Nucleus accumbens (tissue), 56 donors: ENCODE measurements at places on chromosomes 12 and 14.
A peak's percentile ranks its signal among the peaks of the same experiment; 100 is the strongest.

DNA sequence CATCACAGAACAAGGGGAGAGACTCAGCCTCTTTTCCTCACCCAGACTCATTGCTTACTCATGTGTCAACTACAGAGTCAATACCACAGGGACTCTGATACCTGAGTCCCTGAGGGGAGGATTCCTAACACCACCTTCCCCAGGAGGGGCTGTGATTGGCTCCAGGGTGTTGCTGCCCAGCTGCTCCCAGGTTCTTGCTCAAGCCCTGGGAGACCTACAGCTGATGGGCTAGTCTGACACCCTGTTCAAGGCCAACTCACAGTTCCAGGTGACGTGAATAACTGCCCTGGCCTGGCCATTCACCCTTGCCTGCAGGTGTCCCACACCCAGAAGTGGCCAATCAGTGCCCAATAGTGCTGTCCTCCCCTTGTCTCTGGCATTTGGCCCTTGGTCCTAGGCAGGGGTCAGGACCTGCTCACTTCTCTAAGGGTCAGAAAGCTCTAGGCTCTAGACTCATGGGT is 8.6 kb downstream of the SPRYD4 start:
- no peak for DNase-seq

GRCh38 chr12:62998454-62998853 is 63.5 kb upstream of the PPM1H start:
- no peak for DNase-seq

DNA sequence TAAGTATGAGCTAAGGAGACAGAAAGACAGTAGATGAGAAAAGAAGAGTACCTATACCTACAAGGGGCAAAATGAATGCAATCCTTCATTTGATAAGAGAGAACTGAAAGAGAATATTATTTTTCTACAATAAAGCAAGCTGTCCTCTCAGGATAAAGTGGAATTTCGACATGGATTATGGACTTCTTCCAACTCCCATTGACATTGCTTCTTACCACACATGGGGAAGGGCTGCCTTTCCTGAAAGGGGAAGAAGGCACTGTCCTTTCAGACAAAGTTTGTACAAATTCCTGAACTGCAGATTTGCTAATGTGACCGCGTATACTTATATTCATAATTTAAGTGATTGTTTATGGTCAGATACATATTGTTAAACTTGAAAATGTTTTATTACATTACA is 4.3 kb upstream of the HEBP1 start:
- no peak for DNase-seq

DNA sequence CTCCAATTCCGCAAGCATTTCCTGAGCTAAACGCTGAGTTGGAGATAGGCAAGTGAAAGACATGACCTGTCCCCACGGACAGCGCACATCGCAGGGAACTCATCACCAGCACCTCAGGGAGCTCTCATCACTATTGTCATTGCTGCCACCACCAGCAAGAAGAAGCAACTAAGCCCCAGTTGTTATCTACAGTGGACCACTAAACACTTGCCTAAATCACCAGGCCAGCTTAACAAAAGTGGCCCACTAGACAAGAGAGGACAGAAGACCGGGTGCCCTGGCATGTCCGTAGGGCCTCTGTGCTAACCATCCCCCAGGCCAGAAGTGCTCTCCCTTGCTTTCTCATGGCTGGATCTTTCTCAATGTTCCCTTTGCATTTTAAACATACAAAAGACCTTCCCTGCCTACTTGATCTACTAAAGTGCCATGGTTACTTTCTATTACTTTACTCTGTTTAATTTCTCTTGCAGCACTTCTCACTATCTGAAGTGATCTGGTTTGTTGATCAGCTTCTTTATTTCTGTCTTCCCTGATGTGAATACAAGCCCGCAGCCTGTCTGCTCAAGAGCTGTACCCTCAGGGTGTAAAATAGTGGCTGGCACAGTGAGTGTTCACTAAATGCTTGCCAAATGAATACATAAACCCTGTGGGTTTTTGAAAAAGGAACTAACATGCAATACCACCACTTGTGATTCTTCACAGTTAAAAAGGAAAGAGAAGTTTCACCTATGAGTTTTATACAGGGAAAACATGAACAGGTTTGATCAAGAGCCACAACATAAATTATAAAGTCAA is 60.9 kb upstream of the RFLNA start:
- no peak for DNase-seq

- DNase-seq, result peak; percentile 46
Measured at GRCh38 chr12:6201213-6201608, 1.0 kb downstream of the CD9 start.

GRCh38 chr12:127108360-127109215 is 1158.4 kb upstream of the TMEM132C start:
- peak; percentile 8 for DNase-seq

DNA sequence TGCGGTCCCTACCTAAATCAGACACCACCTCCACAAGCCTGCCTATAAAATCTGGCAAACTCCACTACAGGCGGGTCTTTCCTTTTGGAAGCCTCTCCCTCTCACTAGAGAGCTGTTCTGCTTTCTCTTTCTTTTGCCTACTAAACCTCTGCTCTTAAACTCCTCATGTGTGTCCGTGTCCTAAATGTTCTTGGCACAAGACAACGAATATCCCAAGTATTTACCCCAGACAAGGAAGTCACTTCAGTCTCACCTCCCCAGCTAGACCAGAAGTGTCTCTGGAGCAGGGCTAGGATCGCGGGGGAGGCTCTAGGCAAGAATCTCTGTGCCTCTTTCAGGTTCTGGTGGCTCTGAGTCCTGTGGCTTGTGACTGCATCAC is 37.2 kb upstream of the FICD start:
- DNase-seq, result no peak

DNA sequence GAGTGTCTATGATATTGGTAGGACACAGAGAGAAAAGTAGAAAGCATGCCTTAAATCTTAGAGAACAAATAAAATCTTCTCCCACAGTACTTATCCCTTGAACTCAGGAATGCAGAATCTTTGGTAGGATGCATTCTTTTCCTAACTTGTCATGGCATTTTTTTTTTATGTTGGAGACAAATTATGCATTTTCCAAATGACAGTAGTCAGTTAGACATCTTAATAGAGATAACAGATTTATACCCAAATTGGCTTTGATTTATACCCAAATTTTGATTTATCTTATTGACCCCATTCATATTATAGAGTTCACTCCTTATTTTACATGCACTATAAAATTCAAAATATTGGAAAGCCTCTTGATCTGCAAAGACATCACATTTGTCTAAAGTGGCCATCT is 132.9 kb downstream of the CNTN1 start:
- DNase-seq, result no peak

- no peak for DNase-seq
Measured at GRCh38 chr12:124326871-124327270, 32.0 kb downstream of the RFLNA start.

GRCh38 chr12:3168223-3169221 is 91.3 kb downstream of the TSPAN9 start:
- no peak for DNase-seq

DNA sequence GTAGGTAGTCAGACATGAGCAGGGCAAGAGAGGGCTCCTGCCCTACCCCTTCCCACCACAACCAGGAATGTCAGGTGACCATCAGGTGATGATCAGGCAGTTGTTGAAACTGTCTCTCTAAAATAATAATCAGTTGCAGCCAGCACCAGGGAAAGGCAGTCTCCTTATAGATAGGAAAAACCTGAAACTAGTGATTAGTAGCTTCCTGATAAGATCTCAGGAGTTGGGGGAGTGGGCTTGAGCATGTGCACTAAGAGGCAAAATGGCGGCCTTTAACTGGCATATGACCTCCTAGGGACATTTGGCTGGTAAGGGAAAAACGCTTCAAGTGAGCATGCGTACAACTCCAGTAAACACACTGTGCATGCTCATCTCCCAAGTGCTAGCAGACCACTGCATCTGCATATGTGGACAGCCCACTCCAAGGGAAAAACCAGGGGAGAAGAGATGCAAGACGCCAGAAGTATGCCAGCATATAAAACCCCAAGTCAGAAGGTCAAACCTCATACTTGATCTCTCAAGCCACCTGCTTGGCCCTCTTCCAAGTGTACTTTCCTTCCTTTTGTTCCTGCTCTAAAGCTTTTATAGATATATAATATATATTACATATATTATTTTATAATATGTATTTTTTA is 37.1 kb downstream of the TGFB3 start:
- no peak for DNase-seq

GRCh38 chr14:54364555-54365415 is 32.0 kb upstream of the CDKN3 start:
- DNase-seq, result no peak

GRCh38 chr12:129610601-129611120 is 293.2 kb downstream of the TMEM132D start:
- DNase-seq, result no peak

GRCh38 chr14:97760050-97760449 is 962.9 kb downstream of the VRK1 start:
- no peak for DNase-seq

GRCh38 chr12:20188930-20189653 is 179.2 kb upstream of the PDE3A start:
- DNase-seq, result no peak

DNA sequence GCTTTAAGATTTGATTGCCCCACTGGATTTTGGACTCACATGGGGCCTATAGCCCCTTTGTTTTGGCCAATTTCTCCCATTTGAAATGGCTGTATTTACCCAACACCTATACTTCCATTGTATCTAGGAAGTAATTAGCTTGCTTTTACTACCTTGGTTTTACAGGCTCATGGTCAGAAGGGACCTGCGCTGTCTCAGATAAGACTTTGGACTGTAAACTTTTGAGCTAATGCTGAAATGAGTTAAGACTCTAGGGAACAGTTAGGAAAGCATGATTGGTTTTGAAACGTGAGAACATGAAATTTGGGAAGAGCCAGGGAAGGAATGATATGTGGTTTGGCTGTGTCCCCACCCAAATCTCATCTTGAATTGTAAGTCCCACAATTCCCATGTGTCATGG is 419.0 kb upstream of the TMPO start:
- DNase-seq, result no peak

- no peak for DNase-seq
Measured at GRCh38 chr12:104741077-104741476, 217.0 kb downstream of the SLC41A2 start.

- DNase-seq, result no peak
Measured at GRCh38 chr12:77078231-77078630, 12.9 kb upstream of the E2F7 start.

- DNase-seq, result no peak
Measured at GRCh38 chr12:82793751-82794281, 107.1 kb downstream of the TMTC2 start.

GRCh38 chr12:8980137-8980536 is 9.2 kb upstream of the KLRG1 start:
- no peak for DNase-seq

DNA sequence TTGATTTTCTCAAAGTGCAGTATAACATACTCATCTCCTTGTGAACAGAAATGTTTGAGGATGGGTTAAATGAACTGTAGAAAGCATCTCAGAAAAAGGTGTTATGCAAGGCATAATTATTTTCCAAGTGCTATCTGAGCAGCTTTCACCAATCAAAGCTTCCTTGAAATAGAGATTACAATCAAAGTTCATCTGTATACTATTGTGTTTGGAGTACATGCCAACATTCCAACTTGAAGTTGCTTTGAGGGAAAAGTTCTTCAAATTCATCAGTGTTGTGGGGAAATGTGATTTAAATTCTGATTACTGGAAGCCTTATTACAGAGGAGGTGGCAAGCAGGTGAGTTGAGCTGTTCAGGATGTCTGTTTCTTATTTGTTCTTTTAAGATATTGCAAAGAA is 68.2 kb downstream of the TMTC2 start:
- DNase-seq, result no peak

- DNase-seq, result no peak
Measured at GRCh38 chr12:58916921-58917511, 3.3 kb downstream of the LRIG3 start.

DNA sequence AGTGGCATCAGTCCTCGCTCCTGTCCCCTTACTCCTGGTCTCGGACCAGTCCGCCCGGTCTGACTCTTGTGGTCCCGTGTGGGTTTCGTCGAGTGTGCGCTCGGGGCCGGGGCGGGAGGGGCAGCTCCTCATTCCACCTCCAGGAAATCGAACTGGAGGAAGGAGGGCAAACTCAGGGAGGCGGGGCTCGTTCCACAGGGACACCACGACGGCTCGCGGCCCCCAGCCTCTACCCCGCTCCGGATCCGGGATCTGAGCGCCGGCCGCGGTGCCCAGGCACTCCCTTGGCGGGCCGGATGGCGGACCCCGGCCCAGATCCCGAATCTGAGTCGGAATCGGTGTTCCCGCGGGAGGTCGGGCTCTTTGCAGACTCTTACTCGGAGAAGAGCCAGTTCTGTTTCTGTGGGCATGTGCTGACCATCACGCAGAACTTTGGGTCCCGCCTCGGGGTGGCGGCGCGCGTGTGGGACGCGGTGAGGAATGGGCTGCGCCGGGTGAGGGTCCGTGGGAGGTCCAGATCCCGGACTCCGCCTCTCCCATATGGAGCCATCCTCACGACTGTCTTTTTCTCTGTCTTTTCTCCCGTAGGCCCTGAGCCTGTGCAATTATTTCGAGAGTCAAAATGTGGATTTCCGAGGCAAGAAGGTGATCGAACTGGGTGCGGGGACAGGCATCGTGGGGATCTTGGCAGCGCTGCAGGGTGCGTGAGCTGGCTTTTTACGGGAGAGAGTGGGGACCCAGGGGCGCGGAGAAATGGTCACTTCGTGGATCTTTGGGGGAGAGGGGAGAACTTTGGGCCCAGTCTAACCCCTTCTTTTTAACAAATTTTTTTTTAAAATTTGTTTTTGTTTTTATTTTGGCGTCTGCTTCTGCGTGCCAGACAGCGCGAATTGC is at the start of gene EEF1AKMT3:
Gene EEF1AKMT3 (plus strand): TSS at position 186 of the 894 bp plus-strand sequence. CDS start 111 bp downstream, at position 297.
- DNase-seq, result peak; percentile 66

- no peak for DNase-seq
Measured at GRCh38 chr14:71758229-71758951, 173.8 kb upstream of the RGS6 start.

DNA sequence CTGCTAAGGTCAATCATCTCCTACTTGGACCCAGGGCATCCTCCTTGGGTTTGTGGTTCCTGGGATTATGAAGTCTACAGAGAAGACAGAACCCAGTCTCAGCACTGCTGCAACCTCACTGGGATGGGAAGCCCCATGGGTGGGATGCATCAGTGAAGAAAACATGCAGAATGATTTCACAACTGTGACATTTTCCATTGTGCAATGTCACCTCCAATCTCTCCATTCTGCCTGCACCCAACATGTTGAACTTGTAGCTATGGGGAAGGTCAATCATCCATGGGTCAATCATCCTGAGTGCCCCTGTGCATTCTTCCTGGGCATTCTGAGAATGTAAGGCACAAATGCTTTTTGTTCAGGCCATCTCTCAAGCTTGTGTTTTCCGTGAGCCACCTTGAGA is 1004.4 kb upstream of the TMEM132C start:
- DNase-seq, result no peak

DNA sequence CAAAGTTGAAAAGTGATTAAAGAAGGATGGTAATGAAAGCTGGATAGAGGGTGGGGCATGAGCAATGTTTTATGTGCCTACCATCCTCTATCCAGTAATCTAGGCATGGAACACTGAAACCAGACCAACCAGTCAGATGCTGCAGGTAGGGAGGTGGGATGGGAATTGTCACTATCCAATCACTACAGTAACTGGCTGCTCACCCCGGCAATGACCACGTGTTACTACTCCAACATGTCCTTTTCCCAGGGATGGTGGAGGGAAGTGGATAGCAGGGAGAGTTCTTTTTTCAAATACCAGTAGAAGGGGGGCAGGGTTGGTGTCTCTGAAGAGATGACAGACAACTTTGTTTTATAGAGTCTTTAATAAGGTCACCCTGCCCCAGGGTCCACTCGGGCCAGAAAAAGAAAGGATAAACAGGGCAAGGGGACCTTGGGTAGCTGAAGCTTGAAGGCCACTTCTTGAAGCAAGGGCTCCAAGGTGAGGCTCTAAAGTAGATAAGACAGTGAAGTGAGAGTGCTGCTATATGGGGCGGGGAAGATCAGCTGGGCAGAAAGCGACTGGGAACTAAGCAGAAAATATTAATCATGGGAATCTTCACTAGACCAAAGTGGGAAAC is 14.7 kb upstream of the CDH24 start:
- no peak for DNase-seq
